ENCODE measurements at places on chromosomes 3 and 15. TPM values are rescaled to one million over a fixed set of nuclear protein-coding genes. Genes with fewer than 3 reads are reported as not detected.

PDZRN3 gene
- total RNA-seq, result 32.5 TPM

- no peak for DNase-seq
Measured at GRCh38 chr3:38646062-38646461, 3.4 kb downstream of the SCN5A start.

DNA sequence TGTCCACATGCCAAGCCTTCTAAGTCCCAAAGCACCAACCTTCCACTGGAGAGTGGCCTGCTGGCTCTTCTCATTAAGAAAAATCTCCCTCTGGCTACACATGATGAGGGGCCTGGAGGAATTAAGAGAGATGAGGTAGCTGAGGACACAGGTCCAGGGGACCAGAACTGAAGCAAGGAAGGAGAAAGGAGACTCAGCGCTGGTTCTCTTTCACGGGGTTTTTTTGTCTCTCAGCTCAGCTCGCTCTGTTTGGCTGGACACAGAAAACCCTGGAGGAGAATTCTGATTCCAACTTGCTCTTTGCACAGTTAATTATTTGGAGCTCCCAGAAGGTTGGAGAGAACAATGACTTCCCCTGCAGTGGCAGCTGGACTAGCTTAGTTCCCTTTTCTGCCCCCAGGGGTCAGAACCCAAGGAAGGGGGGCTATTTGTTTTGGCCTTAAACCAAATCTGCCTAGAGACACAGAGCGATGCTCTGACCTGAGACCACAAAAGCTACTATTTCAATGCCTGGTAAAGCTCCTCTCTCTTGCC is 507.6 kb downstream of the FHIT start:
- DNase-seq, result no peak

DNA sequence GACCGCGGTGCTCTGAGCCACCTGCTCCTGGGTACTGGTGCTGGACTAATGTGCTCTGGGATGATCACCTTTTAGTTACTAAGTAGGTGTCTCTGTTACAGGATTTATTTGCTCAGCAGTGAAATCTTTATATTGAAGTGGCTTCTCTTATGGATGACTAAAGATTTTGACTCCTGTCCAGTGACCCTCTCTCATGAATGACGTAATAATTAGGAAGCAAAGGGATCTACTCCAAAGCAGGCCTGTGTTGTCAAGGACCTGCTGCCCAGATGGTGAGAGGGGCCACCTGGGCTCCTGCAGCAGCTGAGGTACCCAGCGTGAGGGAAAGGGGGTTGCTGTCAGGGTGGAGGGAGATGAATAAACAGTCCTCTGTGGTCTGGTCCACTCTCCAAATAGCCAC is 263.6 kb downstream of the GABRG3 start:
- DNase-seq, result no peak

DNA sequence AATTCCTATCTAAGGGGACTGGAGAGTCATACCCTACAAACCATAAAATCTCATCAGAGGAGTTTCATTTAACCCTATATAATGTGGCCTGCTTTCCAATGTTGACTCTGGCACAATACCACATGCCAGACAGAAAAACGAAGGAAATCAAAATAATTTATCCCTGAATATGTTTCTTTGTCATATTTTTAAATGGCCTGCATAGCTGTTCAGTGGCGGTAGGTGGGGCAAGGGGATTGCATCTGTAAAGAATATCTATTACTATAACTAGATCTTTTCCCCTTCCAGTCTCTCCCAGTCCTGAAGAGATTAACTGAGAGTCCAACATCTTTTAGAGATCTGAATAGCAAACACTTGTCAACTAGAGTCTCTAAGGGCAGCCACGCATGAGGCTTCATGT is 278.1 kb upstream of the CTNNB1 start:
- DNase-seq, result no peak

Data from fibroblast of villous mesenchyme (primary cell).